ENCODE measurements at places on chromosomes 2 and 18.
A peak's percentile ranks its signal among the peaks of the same experiment; 100 is the strongest.

DNA sequence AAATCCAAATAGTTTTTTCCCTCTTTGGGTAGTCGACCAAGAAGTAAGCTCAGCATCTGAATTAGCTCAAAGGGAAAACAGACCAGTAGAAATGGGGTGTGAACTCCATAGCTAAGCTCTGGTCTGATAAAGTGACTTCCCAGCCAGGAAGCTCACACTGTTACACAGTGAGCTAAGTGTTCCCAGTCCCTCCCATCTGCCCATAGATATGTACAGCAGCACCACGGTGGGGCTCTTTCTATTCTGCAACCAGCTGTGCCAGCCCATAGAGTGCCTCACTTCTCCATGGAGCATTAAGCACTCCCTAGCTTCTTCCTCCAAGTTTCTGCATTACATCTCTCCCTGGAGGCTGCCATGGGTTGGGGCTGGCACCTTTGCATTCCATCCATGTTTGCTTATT is 27.6 kb upstream of the NEMP2 start:
- no peak for DNase-seq

- no peak for DNase-seq
Measured at GRCh38 chr2:129239141-129239540, 740.3 kb upstream of the RAB6C start.

DNA sequence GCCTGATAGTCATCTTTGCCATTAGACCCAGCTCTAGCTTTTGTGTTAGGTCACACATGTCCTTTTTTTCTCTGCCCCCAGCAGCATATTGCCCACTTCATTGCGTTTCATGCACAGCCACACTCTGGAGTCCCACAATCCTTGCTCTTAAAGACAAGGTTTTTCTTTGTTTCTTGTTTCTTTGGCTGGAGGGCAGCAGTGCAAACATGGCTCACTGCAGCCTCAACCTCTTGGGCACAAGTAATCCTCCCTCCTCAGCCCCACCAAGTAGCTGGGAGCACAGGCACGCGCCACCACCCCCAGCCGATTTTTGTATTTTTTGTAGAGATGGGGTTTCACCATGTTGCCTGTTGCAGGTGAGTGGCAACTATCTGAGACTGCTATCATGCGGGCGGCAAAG is 16.9 kb upstream of the PAPOLG start:
- no peak for DNase-seq

GRCh38 chr2:127219171-127220070 is 678 bp downstream of the CYP27C1 start:
- DNase-seq = no peak

- no peak for DNase-seq
Measured at GRCh38 chr18:28078849-28079248, 98.1 kb downstream of the CDH2 start.

DNA sequence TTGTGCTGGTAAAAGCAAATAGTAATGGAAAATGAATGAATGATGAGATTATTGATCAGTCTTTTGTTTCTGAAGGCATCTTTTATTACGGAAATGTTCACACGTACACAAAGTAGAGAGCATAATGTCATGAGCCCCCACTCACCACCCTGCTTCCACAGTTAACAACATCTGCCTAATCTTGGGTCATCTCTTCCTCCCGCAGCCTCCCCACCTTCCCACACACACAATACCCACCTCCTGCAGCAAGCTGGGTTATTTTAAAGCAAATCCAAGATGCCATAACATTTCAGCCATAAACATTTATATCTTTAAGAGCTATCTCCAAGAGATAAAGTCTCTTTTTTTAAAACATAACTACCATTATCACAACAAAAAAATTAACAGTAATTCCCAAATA is 36.3 kb downstream of the CYP27C1 start:
- DNase-seq = no peak

DNA sequence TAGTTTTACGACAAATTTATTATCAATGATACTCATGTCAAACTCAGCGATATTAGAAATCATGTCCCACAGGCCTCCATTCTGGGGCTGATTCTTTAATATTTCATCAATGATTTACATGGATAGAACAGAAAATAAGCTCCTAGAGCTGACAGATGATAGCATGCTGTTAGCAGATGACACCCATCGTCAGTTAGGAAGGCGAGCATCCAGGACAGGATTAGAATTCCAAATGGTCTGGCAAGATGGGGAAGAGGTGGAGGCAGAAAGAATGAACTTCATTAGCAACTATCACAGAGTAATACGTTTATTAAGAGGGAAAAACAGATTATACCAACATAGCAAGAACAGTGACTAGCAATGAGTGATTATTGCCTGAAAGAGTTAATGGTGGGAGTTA is 46.2 kb upstream of the ACVR1 start:
- no peak for DNase-seq

GRCh38 chr2:166727095-166727494 is 161.2 kb upstream of the XIRP2 start:
- peak; percentile 35 for DNase-seq

DNA sequence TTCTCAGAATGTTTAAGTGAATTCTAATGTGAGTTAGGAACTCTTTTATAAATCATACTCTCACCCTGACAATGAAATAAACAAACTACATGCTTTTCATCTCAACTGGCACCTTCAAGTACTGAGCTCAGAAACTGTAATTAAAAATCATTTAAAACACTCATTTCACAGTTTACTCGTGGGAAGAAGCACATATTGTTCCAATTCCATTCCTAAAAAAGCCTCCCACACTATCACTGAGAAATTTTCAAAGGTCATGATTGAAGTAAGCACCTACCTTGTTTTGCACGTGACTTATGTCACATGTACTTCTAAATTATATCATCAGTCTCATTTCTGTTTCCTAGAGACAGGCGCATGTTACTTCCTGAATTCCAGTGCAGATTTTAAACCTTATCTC is 678.1 kb upstream of the SLC8A1 start:
- DNase-seq = no peak

DNA sequence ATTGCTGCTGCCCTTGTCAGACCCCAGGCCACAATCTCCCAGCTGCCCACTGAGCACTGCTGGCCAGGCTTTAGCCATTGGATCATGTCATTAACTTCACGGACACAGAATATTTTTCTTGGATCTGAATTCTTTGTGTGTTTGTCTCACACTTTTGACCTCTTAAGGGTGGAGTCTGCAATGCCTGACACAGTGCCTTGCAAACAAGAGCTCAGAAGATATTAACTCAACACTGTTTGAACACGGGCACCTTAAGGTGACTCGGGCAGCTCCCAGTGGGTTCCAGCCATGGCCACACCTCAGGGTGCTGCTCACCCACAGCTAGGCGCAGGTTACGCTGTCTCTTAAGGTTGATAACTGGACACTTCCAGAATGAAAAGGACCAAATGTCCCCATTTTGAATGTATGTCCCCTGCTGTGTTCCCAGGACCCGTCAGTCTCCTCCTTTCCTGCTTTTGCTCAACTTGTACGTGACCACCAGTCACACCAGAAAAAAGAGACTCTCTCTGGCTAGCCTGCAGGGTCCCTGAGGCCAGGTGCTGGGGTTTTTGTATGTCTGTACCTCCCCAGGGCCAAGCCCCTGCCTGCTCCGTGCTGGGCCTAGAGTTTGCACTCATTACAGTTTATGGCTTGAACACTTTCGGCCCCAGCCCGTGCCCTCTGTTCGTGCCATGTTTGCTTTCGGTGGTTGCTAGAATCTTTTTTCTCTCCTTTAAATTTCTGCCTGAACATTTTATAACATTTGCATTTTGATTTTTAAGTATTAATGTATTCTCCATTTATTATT is 33.4 kb upstream of the TMEM131 start:
- no peak for DNase-seq

- no peak for DNase-seq
Measured at GRCh38 chr2:21774691-21775368, 651.1 kb downstream of the TDRD15 start.

GRCh38 chr2:206250041-206250897 is 24.2 kb upstream of the ZDBF2 start:
- no peak for DNase-seq

GRCh38 chr2:136081582-136082210 is 36.3 kb downstream of the CXCR4 start:
- DNase-seq = no peak

DNA sequence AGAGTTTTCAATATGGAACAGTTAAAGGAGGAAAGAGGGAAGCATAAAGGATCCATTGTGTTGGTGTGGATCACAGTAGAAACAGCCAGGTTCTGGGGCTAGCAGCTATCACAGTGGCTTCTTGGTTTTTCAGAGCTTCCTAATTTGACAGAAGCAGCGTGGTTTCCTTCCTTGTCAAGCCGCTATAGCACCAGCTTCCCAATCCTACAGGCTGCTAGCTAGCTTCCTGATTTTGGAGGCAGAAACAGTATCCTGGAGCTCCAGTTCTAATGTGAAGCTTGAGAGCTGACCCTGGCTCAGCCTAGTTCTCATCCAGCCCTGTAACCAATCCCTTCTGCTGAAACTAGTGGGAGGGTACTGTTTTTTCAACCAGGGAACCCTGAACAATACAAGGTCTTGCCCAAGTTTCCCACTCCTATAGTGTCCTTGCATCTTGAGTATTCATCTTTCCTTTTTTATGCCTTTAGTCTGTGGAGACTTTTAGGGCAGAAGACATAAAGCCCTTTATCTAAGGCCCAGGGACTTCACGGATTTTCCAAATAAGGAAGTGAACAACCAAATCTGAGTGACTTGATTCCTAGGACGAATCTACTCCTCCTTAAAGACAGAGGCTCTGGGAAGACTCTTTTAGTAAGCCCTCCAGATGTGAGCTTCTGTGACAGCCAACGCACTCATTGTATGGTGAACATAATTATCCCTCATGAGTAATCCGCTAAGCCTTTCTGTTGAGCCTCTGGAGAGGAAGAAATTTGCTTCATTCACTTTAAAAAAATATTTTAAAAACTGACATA is 33.8 kb downstream of the CCDC93 start:
- peak; percentile 78 for DNase-seq

- no peak for DNase-seq
Measured at GRCh38 chr2:73082523-73083410, 11.3 kb upstream of the SFXN5 start.

DNA sequence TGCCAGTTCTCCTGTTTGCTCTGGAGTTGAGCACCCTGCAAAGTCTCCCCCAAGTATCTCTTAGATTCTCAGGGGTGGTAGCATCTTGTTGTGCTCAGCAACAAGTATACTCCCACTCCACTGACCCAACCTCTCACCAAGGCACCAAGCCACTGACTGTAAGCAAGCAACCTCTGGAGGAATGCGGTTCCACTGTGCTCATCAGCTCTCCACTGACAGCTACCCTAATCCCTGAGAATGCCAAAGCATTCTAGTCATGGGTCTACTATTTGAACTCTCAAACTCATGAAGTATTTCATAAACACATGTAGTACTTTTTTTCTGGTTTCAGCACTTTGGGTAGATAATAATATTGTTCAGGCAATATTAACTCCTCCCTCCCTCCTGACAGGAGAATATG is 170.0 kb downstream of the EPHA4 start:
- no peak for DNase-seq

GRCh38 chr2:84278386-84278785 is 180.7 kb downstream of the SUCLG1 start:
- DNase-seq = no peak

GRCh38 chr2:100412881-100413321 is 4.6 kb downstream of the CHST10 start:
- no peak for DNase-seq

GRCh38 chr18:26190506-26190905 is 35.7 kb upstream of the TAF4B start:
- peak; percentile 17 for DNase-seq

GRCh38 chr18:45335282-45336043 is 279.8 kb upstream of the SLC14A2 start:
- DNase-seq = no peak

- no peak for DNase-seq
Measured at GRCh38 chr2:46025081-46025480, 272.1 kb upstream of the EPAS1 start.

DNA sequence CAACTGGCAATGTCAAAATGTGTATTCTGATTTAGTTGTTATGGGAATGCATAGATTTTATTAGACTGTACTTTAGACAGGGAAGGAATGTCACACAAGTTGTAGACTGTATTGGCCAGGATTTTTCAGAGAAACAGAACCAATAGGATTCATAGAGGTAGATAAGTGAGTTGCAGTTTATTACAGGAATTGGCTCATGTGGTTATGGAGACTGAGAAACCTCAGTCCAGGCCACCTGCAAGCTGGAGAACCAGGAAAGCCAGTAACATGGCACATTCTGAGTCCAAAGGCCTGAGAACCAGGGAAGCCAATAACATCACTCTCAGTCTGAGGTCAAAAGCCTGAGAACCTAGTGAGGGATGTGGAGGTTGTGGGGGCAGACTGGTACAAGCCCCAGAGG is 1.8 kb upstream of the GALNT5 start:
- DNase-seq = no peak

GRCh38 chr2:216104691-216105090 is 4.5 kb upstream of the XRCC5 start:
- no peak for DNase-seq

- no peak for DNase-seq
Measured at GRCh38 chr2:104312684-104313083, 541.2 kb upstream of the POU3F3 start.

DNA sequence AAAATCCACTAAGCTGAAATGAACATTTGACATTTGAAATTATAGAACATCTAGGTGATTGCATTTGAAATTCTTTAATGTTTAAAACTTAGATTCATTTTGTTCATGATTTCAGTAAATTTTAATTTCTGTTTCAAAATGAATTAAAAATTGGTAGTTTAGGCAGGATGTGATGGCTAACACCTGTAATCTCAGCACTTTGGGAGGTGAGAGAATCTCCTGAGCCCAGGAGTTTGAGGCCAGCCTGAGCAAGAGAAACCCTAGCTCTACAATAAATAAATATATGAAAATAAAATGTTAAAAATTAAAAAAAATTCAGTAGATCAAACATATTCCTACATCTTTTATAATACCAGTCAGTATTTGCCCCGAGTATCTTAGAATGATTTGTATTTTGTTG is 217.0 kb downstream of the CD226 start:
- no peak for DNase-seq

GRCh38 chr2:108959401-108959800 is 29.6 kb downstream of the EDAR start:
- no peak for DNase-seq

GRCh38 chr2:25176138-25176537 is 7.8 kb upstream of the POMC start:
- peak; percentile 68 for DNase-seq

GRCh38 chr2:19864381-19864780 is 37.4 kb downstream of the TTC32 start:
- no peak for DNase-seq

- DNase-seq = no peak
Measured at GRCh38 chr18:11500153-11501122, 109.0 kb upstream of the SLC35G4 start.

DNA sequence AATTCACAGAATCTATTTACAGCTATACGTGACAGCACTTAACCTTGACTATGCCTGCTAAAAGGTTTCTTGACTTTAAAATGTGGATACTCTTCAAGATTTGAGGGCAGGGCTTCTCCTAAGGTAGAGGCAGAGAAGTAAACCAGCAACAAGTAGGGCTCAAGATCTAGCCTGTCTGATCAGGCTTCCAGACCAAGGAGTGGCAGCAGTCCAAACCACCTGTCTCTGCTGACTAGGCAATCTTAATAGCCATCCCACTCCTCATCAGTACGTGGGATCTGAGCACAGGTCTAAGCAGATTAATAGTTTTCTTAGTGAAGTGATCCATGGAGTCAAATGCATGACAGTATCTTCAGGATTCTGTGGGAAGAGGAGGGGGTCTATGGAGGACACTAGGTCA is 100.4 kb downstream of the GPD2 start:
- no peak for DNase-seq

GRCh38 chr18:75531851-75532459 is 104.5 kb upstream of the SMIM21 start:
- DNase-seq = no peak
